Stimulated activated CD8-positive, alpha-beta memory T cell treated with anti-CD3 and anti-CD28 coated beads, Interleukin-7, amount 100 ng/mL, for 24 hours (primary cell): ENCODE measurements at places on chromosomes 5 and 9.

DNA sequence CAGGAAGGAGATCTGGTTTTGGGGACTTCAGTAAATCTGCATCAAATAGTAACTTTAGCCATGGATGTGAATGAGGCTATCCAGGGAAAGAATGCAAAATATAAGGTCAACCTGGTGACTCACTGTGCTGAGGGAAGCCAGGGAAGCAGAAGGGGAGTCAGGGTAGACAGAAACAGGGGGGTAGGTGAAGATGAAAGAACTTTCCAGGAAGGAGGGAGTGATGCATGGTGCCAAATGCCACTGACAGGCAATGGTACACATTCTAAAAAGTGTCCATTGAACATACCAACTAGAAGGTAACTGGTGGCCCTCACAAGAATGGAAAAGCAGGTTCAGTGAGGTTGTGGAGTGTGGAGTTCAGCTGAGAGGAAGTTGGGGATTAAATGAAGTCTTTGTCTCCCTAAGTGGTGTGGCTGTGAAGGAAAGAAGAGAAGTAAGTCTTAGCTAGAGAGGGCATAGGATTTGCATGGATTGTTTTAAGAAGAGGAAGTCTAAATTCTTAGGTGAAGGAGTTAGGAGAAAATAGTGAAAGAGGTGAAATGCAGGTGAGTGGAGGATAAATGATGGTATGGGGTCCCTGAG lies 35.5 kb downstream of the PALM2AKAP2 start:
- DNase-seq: no peak

DNA sequence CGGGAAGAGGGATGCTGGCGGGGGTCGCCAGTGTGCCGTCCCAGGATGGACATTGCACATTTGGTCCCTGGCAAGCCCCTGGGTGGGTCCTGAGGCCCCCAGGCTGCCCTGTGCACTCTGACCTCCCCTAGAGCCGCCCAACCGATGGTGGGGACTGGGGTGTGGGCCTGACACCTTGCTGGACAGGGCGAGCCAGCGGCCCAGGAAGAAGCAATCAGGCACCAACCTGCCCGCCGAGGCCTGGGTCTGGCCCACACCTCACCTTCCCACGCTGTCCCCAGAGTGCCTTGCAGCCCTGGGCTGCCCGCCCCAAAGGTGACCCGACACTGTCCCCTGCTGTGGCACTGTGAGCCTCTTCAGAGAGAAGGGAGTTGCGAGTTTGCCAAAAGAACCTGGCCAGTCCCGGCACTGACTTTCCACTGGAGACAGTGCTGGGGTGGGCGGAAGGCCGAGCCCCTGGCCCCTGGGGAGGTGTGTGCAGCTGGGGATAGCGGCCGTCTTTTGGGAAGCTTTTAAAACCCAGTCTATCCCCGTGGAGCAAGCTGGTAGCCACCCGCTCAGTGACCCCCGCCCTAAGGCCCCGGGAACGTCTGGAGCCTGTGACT lies 12.0 kb upstream of the NRARP start:
- DNase-seq: no peak

GRCh38 chr9:698276-698675 lies 143.2 kb upstream of the DMRT1 start:
- no peak for DNase-seq

GRCh38 chr5:15914638-15915037 lies 265.0 kb downstream of the MARCHF11 start:
- DNase-seq: no peak

GRCh38 chr9:124220946-124221451 lies 36.8 kb upstream of the NEK6 start:
- no peak for DNase-seq

DNA sequence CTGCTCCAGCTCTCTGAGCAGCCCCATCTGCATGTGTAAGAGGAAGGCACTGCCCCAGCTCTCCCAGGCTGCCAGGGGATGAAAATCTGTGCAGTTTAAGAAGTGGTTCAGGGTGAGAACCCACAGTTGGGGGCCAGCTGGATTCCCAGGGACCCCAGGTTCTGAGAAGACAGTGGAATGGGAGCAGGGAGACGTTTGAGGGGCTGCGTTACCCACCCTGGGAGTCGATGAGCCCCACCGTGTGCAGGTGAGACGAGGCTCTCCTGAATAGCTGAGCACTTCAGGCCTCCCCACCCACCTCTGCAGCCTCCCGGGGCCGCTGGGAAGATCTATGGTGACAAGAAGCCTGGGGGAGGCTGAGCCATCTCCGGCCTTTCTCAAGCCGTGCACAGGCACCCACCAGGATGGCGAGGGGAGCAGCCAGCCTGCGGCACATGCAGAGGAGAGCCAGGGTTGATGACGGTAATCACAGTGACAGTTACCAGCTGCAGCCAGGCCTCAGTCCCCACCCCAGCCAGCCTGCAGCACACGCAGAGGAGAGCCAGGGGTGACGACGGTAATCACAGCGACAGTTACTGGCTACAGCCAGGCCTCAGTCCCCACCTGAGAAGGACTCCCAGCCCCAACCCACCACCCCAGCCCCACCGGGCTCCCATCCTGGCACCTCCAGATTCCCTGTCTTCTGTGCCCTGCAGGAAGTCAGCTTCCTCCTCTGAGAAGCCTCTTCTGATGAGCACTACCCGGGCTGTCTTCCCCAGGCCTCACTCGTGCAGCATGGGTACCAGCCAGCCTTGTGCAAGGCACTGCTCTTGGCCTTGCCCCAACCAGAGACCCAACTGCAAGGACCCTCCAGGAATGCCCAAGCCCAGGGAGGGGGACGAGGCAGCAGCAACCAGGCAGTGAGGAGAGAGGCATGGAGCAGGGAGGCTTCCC lies 150.8 kb upstream of the PPP1R26 start:
- DNase-seq: no peak

- DNase-seq: no peak
Observed at GRCh38 chr5:32021771-32022170, 152.3 kb downstream of the GOLPH3 start.

DNA sequence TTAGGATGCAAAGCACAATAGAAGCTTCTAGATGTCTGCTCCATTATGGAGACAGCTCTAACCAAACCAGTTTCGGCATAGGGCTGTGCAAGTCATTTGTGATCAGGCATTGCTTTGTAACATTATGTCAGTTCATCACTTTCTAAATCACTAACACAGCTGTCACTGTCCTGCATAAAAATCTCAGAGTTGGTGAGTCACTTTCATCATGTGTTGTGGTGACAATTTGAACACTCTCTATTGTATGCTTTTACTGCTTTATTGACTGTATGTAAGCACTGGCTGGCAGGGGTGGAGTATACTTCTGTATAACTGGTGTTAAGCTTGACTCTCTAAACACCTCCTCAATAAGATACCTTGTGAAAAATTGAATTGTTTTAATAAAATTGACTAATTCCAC lies 77.9 kb downstream of the SLCO4C1 start:
- DNase-seq: no peak

DNA sequence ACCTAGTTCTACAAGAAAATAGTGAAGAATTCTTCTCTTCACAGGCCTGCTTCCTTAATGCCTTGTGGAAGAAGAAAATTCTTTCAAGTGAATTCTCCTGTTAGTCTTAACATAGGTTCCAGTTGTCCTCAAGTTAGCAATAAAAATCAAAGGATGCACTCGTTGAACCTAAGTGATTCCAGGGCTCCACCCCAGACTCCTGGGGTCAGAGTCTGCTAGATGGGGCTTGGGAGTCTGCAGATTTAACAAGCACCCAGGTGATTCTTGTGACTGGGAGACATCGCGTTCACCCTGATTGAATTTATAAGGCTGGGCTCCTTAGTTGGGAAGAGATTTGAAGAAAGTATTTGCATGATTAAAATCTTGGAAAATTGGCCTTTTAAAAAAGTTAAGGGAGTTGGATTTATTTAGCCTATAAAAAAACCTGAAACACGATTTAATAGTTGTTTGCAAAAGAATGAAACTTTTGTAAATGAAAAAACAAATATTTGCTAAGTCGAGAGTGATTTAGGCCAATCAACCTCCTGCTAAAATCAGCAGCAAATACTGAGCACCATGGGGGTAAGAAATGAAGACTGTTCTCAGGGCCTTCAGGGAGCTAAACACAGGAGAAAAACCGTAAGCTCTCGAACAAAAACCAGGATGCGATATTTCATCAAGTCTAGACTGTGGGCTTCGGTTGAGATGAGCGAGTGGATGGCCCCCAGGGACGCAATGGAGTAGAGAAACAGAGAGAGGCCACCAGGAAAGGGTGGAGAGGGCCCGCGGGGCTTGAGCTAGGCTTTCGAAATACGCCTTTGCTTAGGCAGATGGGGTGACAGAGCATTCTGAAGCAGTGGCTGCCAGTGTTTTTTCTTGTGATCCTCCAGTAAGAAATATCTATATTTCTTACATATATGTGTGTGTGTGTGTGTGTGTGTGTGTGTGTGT lies 86.9 kb upstream of the TTC23L start:
- no peak for DNase-seq

- DNase-seq: no peak
Observed at GRCh38 chr5:174187481-174187880, 142.0 kb downstream of the NSG2 start.

- DNase-seq: no peak
Observed at GRCh38 chr9:116434314-116434713, 252.8 kb upstream of the TRIM32 start.

DNA sequence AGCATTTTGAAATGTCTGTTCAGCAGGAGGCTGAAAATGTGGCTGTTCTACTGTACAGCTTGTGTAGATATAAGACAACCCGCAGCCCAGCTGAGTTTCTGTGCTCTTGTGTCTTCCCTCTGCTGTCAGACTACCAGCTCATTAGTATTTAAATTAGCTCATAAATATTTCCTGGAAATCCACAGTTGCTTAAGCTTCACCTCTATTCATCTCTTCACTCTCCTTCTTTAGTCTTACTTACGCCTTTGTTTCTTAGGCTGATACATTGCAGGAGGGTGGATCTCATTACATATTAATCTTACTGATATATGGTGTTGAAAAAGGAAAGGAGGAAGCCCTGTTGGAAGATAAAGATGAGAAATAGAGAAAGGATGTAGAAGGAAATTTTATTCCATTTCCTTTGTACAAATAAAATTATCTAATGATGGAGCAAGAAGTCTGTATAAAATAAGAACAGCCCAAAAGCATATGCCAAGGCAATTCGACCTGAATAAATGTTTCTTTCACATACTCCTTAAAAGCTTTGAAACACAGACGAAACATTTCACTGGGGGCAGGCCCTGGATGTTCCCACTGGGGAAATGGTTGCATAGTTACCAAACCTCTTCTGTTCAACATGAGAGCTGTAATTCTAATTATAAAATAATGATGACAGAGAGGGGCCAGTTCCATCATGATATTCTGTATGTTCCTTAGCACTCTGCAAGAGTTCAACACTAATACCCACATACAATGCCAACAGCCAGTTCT lies 111.8 kb upstream of the APC start:
- DNase-seq: no peak

DNA sequence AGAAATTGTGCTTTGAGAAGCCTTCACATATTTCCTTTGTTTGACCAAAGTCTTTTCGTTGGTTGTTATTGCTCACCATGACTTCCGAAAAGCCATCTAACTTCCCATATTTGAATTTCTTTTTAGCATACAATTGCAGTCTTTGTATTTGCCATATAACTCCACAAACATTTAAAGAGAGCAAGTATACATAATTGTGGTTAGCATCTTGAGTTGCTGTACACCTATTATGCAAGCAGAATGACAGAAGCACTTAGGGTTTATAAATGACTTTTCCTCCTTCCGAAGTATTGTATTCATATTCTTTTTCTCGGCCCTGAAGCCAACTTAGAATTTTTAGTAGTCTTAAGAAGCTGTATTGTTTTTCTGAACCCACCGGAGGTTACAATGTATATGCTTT lies 250.4 kb downstream of the RFK start:
- no peak for DNase-seq

- DNase-seq: no peak
Observed at GRCh38 chr5:107456281-107456715, 214.4 kb downstream of the EFNA5 start.

- no peak for DNase-seq
Observed at GRCh38 chr9:121972501-121972981, 120.6 kb downstream of the TTLL11 start.

- DNase-seq: no peak
Observed at GRCh38 chr9:83385317-83385716, 152.9 kb downstream of the FRMD3 start.

- no peak for DNase-seq
Observed at GRCh38 chr9:112728401-112728800, 10.5 kb upstream of the INIP start.

DNA sequence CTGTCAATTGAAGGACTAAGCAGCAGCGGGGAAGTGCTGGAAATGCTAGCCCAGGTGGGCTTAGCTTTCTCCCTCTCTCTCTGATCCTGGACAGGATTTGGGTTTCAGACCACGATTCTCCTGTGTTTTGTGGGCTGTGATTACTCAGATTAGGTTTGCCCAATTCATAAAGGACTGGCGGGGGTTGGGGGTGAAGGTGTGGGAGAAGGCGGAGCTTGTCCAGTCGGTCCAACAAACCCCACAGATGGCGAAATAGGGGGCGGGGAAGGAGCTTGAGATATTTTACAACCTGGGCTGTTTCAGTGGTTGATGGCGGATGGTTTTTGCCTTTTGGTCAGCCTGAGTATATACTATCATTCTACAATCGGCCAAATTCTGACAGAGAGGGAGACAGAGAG lies 35.2 kb downstream of the PCDHAC2 start:
- DNase-seq: no peak

DNA sequence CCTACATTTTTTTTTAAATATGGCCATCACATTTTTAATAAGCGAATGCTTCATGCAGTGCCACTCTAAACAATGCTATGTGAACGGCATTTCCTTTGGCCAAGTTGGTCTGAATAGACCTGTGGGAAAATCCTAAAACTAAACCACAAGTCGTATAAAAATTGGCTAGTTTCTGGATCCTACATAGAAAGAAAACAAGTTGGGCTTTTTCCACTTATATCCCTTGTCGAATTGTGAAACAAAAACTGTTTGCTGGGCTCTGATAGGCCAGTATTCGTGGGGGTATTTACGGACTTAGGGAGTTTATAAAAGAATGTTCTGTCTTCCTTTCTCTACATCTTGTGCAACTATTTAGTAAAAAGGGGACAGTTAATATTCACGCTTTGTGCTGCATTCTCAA lies 153.1 kb upstream of the KLF9 start:
- DNase-seq: no peak

- DNase-seq: no peak
Observed at GRCh38 chr9:136045595-136046553, 49.2 kb downstream of the NACC2 start.

DNA sequence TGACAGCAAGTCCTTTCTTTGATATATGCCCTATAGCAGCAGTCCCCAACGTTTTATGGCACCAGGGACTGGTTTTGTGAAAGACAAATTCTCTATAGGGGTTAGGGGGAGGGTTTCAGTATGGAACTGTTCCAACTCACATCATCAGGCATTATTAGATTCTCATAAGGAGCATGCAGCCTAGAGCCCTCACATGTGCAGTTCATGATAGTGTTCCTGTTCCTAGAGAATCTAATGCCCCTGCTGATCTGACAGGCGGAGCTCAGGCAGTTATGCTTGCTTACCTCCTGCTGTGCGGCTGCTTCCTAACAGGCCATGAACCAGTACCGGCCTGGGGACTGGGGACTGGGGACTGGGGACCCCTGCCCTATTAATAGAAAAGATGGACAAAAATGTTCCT lies 2.7 kb upstream of the RAPGEF6 start:
- no peak for DNase-seq

GRCh38 chr5:87121304-87122150 lies 146.2 kb upstream of the RASA1 start:
- no peak for DNase-seq
